ENCODE measurements at places on chromosomes 2 and 18.

GRCh38 chr2:127681288-127681804 lies 6.0 kb upstream of the LIMS2 start:
- DNase-seq: no peak

- DNase-seq: peak; percentile 66
Measured at GRCh38 chr18:45722899-45723298, 1.1 kb upstream of the SLC14A1 start.

DNA sequence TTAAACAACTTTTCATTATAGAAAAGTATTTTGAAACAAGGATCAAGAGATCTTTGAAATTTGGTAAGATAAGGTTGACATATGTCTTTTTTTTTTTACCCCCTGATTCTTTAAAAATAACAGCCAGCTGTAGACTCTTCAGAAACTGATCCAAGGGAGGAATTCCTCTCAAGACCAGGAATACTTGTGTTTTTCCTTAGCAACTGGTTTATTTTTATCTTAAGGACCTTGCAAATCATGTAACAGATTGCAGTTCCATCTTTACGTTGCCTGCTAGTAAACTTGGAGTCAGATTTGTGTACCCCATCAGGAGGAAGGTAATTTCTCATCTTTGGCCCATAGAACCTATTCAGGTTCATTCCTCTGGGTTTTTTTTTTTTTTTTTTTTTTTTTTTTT lies 71.6 kb downstream of the BOLA3 start:
- DNase-seq: no peak

- no peak for DNase-seq
Measured at GRCh38 chr2:209102319-209102718, 321.5 kb upstream of the MAP2 start.

- peak; percentile 62 for DNase-seq
Measured at GRCh38 chr2:37782721-37783371, 111.4 kb upstream of the CDC42EP3 start.

GRCh38 chr2:174836377-174836994 lies 72.2 kb upstream of the CHRNA1 start:
- DNase-seq: no peak
